ENCODE measurements at places on chromosomes 7 and 10.

GRCh38 chr10:44965104-44965503 is 5.5 kb downstream of the RASSF4 start:
- DNase-seq: no peak

GRCh38 chr10:50395851-50396250 is 144.5 kb upstream of the ASAH2 start:
- no peak for DNase-seq

DNA sequence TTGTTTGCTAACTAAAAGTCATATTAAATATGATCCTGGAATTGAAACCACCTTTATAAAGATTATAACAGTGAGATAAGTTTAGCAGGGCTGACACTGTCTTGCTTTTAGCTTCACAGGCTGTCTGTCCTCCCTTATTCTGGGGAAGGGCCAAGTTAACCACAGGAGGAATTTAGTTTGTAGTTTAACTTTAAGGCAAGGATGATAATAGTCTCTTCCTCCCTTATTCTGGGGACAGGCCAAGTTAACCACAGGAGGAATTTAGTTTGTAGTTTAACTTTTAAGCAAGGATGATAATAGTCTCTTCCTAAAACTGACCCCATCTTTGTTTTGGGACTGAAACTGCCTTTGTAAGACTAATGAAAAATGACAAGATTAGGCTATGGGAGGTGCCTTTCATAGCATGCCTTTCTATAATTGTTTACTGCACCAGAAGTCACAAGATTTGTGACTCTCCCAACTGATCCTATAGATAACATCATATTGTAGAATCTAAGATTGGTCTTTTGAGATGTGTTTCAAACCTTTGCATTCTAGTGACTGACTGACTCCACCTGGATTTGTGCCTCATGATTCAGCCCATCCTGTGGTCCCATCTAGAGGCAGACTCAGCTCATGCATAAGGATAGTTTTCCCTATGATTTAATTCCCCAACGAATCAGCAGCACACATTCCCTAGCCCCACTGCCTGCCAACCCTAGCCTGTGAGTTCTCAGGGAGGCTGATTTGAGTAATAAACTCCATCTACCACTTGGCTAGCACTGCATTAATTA is 212.0 kb downstream of the MAGI2 start:
- DNase-seq: no peak

GRCh38 chr10:129933456-129934092 is 30.5 kb downstream of the EBF3 start:
- no peak for DNase-seq

- no peak for DNase-seq
Measured at GRCh38 chr10:110686047-110686446, 41.9 kb downstream of the RBM20 start.

DNA sequence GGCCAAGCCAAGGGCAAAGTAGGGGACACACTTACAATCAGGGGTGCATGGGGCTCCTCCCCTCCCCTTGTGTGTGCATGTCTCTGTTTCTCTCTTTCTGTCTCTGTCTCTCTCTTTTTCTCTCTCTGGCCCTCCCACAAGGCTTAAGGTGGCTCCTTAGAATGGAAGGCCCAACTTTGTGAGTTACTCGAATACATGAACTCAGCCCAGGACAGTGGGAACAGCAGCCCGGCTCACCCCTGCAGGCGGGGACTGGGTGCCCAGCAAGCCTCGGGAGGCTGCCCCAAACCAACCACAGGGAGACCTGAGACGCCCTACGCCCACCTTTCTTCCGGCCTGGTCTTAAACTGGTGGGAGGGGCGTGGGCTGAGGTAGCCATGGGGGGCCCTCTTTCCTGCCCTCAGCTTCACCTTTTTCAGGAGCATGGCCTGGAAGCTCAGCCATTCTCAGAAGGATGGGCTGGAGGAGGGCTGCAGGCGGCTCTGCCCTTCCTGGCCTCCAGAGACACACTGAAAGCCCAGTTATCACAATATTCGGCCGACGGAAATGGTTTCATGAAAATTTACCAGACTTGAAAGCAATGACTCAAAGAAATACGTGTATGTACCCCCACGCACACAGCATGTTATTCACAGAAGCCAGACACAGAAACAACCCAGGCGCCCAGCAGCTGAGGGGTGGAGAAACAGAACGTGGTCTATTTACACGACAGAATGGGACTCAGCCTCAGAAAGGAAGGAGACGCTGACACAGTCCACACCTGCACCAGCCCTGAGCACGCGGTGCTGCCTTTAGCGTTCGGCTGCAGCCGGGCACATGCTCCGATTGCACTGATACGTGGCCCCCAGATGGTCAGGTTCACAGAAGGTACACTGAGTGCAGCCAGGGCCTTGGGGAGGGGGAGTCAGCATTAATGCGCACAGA is 229.5 kb downstream of the PTPRN2 start:
- no peak for DNase-seq

DNA sequence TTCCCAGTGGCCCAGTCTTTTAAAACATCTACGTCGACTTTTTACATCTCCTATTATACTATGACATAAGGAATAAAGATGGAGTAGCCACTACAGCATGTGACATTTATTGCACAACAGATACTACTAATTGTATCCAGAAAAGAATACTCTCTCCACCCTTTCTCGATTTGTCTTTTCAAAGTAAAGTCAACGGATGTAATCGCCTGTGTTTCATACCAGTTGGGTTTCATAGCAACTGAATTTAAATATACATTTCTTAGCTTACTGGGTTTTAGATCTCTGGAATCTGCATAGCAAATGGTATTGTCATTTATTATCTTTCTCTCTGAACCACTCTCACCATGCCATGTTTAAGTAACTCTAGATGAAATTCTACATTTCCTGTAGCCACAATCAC is 86.4 kb upstream of the TRIL start:
- no peak for DNase-seq
